Right renal pelvis (tissue), 4 donors: ENCODE measurements at places on chromosomes 7 and 10. TPM values are rescaled to one million over a fixed set of nuclear protein-coding genes. Genes with fewer than 3 reads are reported as not detected.

HPS6 gene
- polyA plus RNA-seq = 15.6 TPM

CCDC3 gene
- polyA plus RNA-seq = 10.7 TPM

PTEN gene
- 56.5 TPM for polyA plus RNA-seq

ZKSCAN5 gene
- polyA plus RNA-seq = 16.4 TPM

PHTF2 gene
- 26.7 TPM for polyA plus RNA-seq

BTRC gene
- 20.1 TPM for polyA plus RNA-seq

CLRN3 gene
- 16.4 TPM for polyA plus RNA-seq

COL1A2 gene
- 833 TPM for polyA plus RNA-seq

GRM3 gene
- 0.29 TPM for polyA plus RNA-seq

SYNPO2L gene
- 0.21 TPM for polyA plus RNA-seq

C7orf33 gene
- not detected for polyA plus RNA-seq

GATA3 gene
- 93.9 TPM for polyA plus RNA-seq

ERVW-1 gene
- 0.47 TPM for polyA plus RNA-seq

AMPH gene
- polyA plus RNA-seq = 16.3 TPM
